BE2C (cell line): ENCODE measurements at places on chromosomes 7 and 10.
A peak's percentile ranks its signal among the peaks of the same experiment; 100 is the strongest.

DNA sequence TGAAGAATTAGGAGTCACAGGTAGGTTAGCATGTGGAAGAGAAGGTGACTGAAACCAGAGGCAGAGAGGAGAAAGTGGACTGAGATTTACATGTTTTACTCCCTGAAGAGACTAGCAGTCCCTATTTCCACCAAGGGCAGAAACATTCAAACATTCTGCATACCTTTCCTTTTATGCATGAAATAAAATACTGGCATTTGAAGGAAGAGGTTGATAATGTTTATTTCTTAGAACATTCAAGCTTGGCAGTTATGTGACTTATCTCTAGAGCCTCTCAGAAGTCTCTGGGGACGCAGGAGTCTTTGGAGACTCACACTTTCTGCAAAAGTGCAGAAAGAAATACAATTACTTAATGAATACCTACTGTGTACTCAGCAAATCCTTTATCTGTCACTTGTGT, 507.1 kb upstream of the C7orf33 start:
- no peak for DNase-seq

GRCh38 chr7:1596181-1597043, 26.6 kb upstream of the PSMG3 start:
- DNase-seq: no peak

GRCh38 chr7:69276011-69276729, 322.1 kb upstream of the AUTS2 start:
- DNase-seq: no peak

- no peak for DNase-seq
Measured at GRCh38 chr7:158390460-158390859, 197.2 kb downstream of the PTPRN2 start.

- no peak for DNase-seq
Measured at GRCh38 chr7:23721456-23721855, 11.4 kb downstream of the STK31 start.

DNA sequence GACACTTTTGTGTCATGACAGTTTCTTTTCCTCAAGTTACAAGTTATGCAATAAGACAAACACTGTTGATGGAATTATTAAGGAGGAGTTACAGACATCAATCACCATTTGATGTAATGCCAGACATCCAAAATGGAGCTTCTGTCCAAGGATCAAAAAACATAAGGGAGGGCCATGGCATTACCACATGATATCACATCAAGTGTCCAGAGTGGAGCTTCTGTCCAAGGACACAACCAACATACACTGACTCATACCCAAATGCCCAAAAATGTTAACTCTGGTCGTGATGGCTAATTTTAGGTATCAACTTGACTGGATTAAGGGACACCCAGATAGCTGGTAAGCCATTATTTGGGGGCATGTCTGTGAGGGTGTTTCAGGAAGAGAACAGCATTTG, 140.4 kb downstream of the DOCK4 start:
- DNase-seq: no peak

DNA sequence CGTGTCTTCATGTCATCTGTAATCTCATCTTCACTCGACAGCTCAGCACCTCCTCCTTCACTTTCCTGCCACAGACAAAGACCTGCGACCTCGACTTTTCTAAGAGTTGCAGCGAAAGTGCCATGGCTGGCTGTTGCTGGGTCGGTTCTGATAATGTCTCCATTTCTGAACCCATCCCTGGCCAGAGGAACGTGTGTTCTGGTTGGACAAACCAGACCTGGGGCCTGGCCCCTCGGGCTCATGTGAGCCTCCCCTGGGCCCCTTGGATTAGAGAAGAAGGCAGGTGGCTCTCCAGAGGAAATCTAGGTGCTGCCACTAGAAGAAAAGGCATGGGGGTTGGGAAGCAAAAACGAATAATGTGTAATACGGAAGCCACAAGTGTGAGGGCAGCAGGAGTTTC, 273.7 kb downstream of the GLRX3 start:
- DNase-seq: no peak

DNA sequence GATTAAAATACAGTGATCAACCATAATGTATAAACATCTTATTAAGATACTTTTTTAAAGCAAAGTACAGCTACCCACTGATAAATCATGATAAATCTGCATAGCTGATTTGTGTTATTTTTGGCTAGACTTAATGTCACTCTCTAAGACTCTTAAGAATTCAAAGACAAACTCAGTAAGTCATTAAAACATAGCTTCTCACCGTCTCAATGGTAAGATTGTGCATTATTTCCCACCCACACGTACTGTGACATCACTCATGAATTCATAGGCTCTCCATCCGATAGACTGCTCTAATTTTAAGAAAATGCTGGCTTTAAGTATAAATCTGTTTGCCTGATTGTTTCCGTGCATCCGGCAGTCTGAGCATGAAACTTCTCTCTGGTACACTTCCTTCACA, 266.1 kb downstream of the GLI3 start:
- no peak for DNase-seq

GRCh38 chr7:28629216-28629842, 217.0 kb downstream of the CREB5 start:
- DNase-seq: no peak

GRCh38 chr10:81953420-81953819, 78.4 kb downstream of the NRG3 start:
- DNase-seq: no peak

DNA sequence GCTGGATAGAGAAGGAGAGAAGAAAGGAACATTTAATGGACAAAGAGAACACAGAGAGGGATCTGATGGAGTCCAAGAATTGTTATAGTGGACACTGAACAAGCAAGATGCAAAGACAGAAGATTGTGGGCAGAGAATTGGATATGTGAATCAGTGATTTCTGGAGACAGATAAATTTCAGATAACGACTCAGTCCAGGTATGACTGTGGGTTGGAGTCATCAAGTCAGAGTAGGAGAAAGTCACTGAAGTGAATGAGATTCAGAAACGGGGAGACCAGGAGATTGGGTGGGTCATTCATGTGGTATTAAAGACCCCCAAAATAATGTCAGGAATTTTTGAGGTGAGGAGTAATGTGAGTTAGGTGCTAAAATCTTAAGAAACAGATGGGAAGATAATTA, 23.0 kb downstream of the ASB4 start:
- no peak for DNase-seq

- DNase-seq: no peak
Measured at GRCh38 chr10:100109670-100110069, 28.0 kb upstream of the CPN1 start.

GRCh38 chr10:127035827-127036226, 130.6 kb downstream of the DOCK1 start:
- DNase-seq: no peak

- DNase-seq: no peak
Measured at GRCh38 chr10:110724937-110725336, 80.8 kb downstream of the RBM20 start.

DNA sequence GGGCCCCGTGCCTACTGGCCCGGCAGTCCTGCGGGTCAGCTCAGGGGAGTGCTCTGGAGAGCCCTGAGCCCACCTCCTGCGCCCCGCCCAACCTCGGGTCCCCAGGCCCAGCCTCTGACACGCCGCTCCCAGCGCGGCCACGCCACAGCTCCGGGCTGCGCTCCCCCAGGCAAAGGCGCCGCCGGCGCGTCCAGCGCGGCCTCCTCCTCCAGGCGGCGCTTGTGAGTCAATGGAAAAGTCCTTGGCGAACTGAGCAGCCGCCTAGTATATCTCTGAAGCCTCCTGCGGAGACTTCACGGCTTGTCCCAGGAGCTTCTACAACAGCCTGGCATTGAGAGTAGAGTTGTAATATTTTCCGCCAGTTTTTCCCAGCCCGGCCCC, 29.5 kb upstream of the BMS1 start:
- DNase-seq: peak; percentile 79

DNA sequence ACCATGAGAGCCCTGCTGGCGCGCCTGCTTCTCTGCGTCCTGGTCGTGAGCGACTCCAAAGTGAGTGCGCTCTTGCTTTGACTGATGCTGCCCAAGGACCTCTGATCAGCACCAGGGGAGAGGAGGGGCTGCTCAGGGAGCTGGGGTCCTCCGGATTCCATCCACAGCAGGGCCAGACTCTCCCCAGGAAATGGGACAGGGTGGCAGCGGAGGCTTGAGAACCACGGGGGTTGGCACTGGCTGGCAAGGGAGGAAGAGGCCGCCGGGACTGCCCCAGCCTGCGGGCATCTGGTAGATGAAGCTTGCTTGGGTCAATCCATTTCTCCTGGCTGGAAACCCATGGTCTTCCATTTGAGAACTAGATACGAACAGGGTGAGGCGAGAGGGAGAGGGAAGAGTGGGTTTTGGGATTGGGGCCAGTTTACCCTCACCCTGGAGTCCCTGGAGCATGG, 647 bp downstream of the PLAU start:
- no peak for DNase-seq

- DNase-seq: no peak
Measured at GRCh38 chr10:107081644-107082043, 82.9 kb downstream of the SORCS1 start.

GRCh38 chr7:12564996-12565764, 5.3 kb upstream of the SCIN start:
- no peak for DNase-seq

GRCh38 chr7:84647797-84648757, 453.5 kb upstream of the SEMA3A start:
- no peak for DNase-seq

GRCh38 chr7:50667338-50667737, 102.1 kb upstream of the DDC start:
- DNase-seq: no peak

DNA sequence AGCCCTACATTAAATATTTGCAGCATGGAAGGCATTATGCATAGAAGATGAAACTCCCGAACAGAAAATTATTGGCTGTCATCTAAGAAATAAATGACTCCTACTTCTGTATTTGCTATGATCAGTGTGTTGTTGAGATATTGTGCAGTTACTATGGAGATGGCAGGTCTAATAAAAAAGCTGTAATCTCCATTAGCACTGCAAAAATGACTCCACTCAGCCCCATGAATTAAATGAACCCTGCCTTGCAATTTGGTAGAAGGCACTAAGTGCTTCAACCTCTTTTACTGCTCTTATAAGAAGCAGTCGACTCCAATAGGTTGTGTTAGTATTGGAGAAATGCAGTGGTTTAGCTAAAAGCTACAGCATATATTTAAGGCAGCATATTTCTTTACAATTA, 290.0 kb upstream of the PHYHIPL start:
- no peak for DNase-seq

- peak; percentile 16 for DNase-seq
Measured at GRCh38 chr7:3404501-3404900, 103.4 kb downstream of the SDK1 start.

DNA sequence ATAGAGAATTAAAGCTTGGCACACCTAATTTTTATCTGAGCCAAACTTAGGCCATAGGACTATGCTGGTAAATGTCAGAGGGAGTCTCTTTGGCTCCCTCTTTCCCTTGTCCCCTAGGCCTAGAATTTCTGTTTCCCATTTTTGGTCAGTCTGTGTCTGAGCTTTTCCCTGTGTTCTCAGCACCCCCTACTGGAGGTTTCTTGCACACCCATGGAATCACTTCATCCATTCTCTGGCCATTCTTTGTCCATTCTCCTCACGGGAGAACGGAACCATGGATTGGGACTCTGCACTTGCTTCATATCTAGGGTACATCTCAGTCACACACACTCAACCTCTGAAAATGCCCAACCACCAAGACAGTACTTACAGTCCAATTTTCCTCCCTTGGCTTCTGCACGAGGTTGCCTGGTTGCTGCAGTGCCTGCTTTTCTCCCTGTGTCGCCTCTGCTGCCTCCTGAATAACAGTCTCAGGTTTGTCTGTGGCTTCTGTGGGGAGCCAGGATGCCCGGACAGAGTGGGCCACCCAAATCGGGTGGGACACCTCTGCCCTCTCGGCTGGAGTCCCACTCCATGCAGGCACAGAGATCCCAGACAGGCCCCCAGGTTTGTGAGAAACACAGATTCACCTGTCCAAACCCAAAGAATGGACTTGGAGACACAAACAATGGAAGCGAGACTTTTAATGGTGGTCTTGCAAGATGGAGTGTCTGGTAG, 35.1 kb upstream of the DNAH11 start:
- peak; percentile 65 for DNase-seq

DNA sequence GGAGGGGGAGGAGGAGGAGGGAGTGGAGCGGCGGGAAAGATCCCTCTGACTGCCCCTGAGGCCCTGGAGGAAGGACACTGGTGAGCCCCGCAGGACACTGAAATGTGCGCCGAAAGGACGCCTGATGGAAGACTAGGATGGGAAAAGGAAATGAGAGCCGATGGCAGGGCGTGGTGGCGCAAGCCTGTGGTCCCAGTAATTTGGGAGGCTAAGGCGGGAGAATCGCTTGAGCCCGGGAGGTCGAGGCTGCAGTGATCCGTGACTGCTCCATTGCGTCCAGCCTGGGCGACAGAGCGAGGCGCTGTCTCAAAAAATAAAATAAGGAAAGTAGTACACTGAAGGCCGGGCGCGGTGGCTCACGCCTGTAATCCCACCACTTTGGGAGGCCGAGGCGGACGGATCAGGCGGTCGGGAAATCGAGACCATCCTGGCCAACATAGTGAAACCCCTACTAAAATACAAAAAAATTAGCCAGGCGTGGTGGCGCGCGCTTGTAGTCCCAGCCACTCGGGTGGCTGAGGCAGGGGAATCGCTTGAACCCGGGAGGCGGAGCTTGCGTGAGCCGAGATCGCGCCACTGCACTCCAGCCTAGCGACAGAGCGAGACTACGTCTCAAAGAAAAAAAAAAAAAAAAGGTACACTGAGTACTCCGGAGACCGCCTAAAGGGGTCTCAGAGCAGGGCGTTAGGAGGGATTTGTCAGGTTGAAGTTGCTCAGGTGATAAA, 561 bp upstream of the HNRNPF start:
- DNase-seq: no peak

- DNase-seq: no peak
Measured at GRCh38 chr7:150846291-150847115, 5.8 kb upstream of the AOC1 start.

DNA sequence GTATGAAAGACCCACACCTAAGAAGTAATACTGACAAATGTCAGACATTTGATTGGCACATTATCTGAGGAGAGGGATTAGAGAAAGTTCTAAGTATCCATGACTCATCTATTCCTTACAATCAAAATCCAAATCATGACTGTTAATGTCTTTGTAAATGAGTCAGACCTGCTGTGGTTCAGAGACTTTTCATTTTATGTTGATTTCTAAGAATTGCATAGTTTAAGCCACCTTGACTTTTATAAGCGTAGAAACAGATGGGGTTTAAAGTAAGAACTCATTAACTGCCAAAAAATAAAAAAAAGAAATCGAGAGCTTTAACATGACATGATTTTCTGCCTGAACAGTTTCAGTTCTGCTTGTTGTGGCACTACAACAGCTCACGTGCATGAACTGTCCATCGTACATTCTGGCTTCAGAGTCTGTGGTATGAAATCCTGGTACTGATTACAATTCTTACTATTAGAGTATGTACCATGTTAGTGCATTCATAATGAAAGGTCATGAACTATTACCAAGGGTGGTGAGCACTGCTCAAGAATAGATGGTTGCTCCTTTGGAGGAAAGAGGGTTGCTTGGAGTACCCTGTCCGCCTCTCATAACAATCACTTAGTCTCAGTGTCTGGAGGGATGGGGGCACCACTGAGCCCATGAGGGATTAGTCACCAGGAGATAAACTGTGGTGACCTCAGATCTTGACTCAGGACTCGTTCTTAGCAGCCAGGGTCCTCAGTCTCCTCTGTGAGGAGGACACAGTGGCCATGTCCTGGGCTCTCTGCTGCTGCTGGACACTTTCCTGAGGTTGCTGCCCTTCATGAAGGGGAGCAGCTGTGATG, 42.2 kb downstream of the ACSM6 start:
- no peak for DNase-seq
